Motor neuron (in vitro differentiated cells): ENCODE measurements at places on chromosomes 3 and 15.

DNA sequence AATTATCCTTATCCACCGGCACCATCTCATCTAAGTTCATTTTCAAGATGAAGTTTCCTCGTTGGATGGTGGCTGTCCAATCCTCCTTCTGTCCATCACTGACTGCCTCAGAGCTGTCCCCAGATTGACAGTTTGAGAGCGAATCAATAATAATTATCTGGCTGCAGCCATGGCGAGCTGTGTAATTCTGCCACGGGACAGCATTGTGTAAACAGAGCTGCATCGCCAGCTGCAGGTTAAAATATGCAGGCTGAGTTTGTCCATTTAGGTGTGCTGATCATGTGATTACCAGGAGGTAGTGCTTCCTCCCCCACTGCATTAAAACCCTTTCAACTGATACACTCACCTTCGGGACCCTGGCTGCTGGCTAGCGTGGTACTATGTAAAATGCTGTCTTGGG, 461.9 kb upstream of the ONECUT1 start:
- peak; percentile 24 for ATAC-seq

DNA sequence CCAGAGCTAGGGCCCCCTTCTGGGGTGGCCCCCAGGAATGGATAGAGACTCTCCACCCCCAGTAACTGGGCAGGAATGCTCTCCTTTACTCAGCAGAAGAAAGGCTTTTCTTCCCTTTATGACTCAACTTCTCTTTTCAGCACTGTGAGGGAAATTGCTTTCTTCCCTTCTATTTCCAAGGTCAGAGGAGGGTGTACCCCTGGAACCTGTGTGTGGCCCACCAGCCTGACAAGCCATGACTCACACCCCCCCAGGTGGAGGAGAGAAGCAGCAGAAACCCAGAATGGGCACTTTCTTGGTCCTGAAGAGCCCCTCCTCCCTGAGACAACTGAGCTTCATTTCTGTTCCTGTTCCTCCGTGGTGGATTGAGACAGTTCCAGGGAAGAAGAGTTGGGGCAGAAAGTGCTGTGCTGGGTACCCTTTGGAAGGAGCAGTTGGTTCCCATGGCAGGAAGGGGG, 2.7 kb upstream of the ANKRD63 start:
- peak; percentile 49 for ATAC-seq

- no peak for ATAC-seq
These were observed 61.3 kb downstream of the FBN1 start for GRCh38 chr15:48584090-48584811.

- ATAC-seq, result no peak
These were observed 30.9 kb upstream of the SPSB4 start for GRCh38 chr3:141020143-141020830.

DNA sequence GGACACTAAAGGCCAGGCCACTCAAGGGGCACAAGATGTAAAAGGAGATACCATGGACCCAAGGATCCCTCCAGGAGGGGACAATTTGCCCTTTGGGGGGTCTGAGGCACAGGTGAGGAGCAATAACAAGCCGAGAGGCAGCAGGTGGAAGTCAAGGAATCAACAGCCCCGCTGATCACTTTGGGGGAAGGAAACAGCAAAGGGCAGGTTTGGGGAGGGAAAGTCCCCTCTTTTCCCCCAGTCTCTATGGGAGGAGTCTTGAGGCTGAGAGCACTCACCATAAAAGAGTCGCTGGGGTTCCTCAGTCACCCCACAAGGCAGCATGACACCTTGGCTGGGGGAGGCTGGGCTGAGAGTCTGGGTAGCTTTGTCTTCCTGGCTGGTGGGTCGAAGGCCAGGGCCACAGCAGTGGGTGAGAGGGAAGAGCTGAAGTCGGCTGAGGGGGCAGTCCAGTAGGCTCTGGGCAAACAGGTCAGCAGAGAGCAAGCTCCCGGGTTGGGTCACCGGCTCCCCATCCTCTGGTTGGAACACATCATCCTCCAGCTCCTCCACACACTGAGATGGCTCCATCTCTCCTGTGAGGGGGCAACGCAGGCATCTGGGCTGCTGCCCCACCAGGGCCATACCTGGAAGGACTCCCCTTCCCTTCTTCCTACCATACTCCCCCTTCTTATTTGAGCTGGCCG, 3.0 kb downstream of the BMF start:
- ATAC-seq, result no peak

- ATAC-seq, result peak; percentile 47
These were observed 60.0 kb upstream of the DCBLD2 start for GRCh38 chr3:98961161-98962155.

GRCh38 chr3:42556089-42556632, 25.6 kb downstream of the SEC22C start:
- no peak for ATAC-seq

DNA sequence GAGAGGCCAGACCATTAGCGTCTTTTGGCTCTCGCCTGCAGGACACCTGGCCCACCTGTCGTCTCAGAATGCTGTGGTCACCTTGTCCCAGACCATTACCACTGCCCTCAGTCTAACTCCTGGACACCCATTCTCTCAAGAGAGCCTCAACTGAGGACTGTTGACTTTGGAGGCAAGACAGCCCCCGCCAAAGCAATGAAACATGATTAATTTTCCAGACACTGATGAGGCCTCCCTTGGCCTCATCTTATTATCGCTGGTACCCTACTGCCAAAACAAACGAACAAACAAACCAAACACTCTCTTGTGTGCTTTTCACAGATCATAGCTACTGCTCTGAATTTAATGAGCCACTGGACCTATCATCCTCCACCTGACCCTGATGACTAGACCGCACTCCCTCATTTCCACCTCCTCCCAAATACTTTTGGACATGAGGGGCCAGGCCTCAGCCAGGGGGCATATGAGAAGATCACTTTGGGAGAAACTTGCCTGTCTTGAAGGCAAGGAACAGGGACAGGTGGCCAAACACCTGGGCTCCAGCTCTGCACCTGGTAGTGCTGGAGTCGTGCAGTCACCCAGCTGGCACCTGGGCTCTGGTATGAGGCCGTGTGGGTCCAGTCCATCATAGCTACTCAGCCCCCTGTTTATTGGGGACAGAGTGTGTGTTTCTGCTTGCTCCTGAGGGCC, 27.6 kb downstream of the ALS2CL start:
- ATAC-seq, result no peak

DNA sequence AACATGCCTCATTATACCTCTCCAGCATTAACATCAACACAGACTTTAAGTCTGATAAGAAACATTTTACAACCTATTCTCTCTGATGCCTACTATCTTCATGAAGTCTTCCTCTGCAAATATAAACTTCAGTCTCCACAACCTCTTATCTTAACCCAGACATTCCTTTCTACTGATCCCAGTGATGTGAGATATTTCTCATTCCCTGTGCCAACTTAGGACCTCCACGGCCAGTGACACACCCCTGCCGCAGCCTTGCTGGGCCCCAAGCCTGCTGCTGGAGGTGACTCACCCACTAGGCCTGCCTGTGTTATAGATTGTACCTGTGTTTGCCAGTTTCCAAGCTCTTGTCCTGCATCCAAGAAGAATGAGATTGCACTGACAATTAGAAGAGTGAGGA, 734.5 kb upstream of the CADM2 start:
- no peak for ATAC-seq
